ENCODE measurements at places on chromosomes 3 and 15. TPM values are rescaled to one million over a fixed set of nuclear protein-coding genes. Genes with fewer than 3 reads are reported as not detected.

GRCh38 chr15:24662991-24663390 lies 12.6 kb upstream of the NPAP1 start:
- no peak overlapping the region for H3K27ac ChIP-seq
- H3K36me3 ChIP-seq, result no peaks in the 10 kb centered on the region
- DNase-seq, result no peak
- no peak overlapping the region for H3K4me3 ChIP-seq
- no peaks in the 10 kb centered on the region for H3K4me1 ChIP-seq

CPNE4 gene
- 0.10 TPM for total RNA-seq

- H3K27me3 ChIP-seq, result no peaks in the 10 kb centered on the region
- no peaks in the 10 kb centered on the region for H3K36me3 ChIP-seq
- H3K4me3 ChIP-seq, result no peak overlapping the region
- H3K27ac ChIP-seq, result no peak overlapping the region
Measured at GRCh38 chr3:187025254-187025655, 94.9 kb downstream of the ST6GAL1 start.

GCSAM gene
- total RNA-seq, result not detected

DNA sequence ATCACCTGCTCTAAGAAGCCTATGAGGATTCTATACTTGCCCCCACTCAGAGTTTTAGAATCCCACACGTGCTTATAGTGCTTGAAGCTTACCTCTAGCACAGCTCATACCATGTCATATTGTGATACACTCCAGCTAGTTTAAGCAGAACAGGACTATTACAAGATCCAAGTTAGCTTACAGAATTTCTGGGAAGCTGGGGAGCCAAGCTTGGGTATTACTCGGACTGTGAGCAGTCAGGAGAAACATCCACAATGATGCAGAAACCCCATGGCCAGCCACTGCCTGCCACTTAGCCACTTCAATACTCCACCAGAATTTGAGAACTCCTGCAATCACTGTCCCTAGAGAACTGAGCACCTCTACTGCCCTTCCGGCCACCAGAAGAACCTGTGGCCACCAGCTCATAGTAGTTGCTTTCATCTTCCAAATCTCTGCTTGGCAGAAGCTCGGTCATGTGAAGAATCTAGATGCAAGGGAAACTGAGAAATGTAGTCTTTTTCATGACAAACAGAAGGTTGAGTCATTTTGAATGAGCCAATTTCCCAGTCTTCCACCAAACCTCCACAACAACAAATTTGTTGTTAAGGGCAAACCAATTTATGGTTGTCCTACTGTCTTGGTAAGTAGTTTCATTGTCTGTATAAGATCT lies 27.7 kb upstream of the SSR3 start:
- H3K4me3 ChIP-seq, result no peak overlapping the region
- H3K4me1 ChIP-seq, result no peaks in the 10 kb centered on the region
- H3K27ac ChIP-seq, result no peak overlapping the region
- H3K27me3 ChIP-seq, result no peaks in the 10 kb centered on the region

GRCh38 chr3:160665231-160665630 lies 11.7 kb upstream of the ARL14 start:
- H3K4me3 ChIP-seq, result no peak overlapping the region
- no peaks in the 10 kb centered on the region for H3K36me3 ChIP-seq
- H3K27me3 ChIP-seq, result no peaks in the 10 kb centered on the region
- H3K4me1 ChIP-seq, result no peaks in the 10 kb centered on the region
- DNase-seq, result no peak

GABRR3 gene
- 0.03 TPM for total RNA-seq

Data from SJCRH30 (cell line).